Suprapubic skin (tissue), 4 donors: ENCODE measurements at places on chromosomes 3 and 15. TPM values are rescaled to one million over a fixed set of nuclear protein-coding genes. Genes with fewer than 3 reads are reported as not detected.

SAMMSON gene
- total RNA-seq: 0.89 TPM

LARP6 gene
- total RNA-seq: 6.2 TPM

TMEM45A gene
- total RNA-seq: 398 TPM

CASR gene
- total RNA-seq: not detected

ROPN1B gene
- total RNA-seq: 18.6 TPM

MEX3B gene
- 0.80 TPM for total RNA-seq

GHSR gene
- total RNA-seq: not detected

ANXA2 gene
- total RNA-seq: 1,646 TPM

C3orf22 gene
- not detected for total RNA-seq

IMPG2 gene
- total RNA-seq: 0.24 TPM

KLF15 gene
- total RNA-seq: 10.8 TPM

PPP1R14D gene
- not detected for total RNA-seq

CTXN2 gene
- not detected for total RNA-seq

CHST13 gene
- not detected for total RNA-seq

GOLGA6L4 gene
- total RNA-seq: 4.0 TPM

RBPMS2 gene
- 0.68 TPM for total RNA-seq

GP5 gene
- not detected for total RNA-seq

ITIH1 gene
- not detected for total RNA-seq

ZCWPW2 gene
- total RNA-seq: 0.40 TPM

SLC22A14 gene
- 0.64 TPM for total RNA-seq

ILDR1 gene
- total RNA-seq: 2.1 TPM

ITGB5 gene
- total RNA-seq: 159 TPM

TMEM207 gene
- total RNA-seq: not detected

MOBP gene
- not detected for total RNA-seq

WDR72 gene
- 5.3 TPM for total RNA-seq

ABI3BP gene
- 29.7 TPM for total RNA-seq

ZNF620 gene
- total RNA-seq: 1.4 TPM

KLHL40 gene
- not detected for total RNA-seq

IDH2 gene
- total RNA-seq: 126 TPM

CCDC191 gene
- total RNA-seq: 10.9 TPM

GCSAM gene
- 0.62 TPM for total RNA-seq

GOLGA8M gene
- not detected for total RNA-seq

B3GALNT1 gene
- 3.4 TPM for total RNA-seq

ADIPOQ gene
- 21.6 TPM for total RNA-seq

ARRDC4 gene
- total RNA-seq: 66.9 TPM

MASP1 gene
- 3.2 TPM for total RNA-seq

ALDH1A3 gene
- 6.8 TPM for total RNA-seq

BCL2A1 gene
- 0.64 TPM for total RNA-seq

ITIH4 gene
- 3.6 TPM for total RNA-seq
